Bladder microvascular endothelial cell (primary cell): ENCODE measurements at places on chromosomes 7 and 10. TPM values are rescaled to one million over a fixed set of nuclear protein-coding genes. Genes with fewer than 3 reads are reported as not detected.

The AQP1 gene
- 2.1 and 12.5 TPM in 2 replicates for total RNA-seq

The SPACDR gene
- total RNA-seq = 0.32 and 0.38 TPM in 2 replicates

The VIPR2 gene
- not detected in 2 replicates for total RNA-seq

The GPER1 gene
- total RNA-seq = 0.32 and 1.1 TPM in 2 replicates

The HOXA5 gene
- 7.4 and 8.3 TPM in 2 replicates for total RNA-seq

The GIMAP7 gene
- total RNA-seq = 41.2 and 88.9 TPM in 2 replicates

The MYOZ1 gene
- not detected in 2 replicates for total RNA-seq

The SORBS1 gene
- 0.44 and 0.97 TPM in 2 replicates for total RNA-seq

The STK31 gene
- total RNA-seq = 0.13 TPM in 1 of 2 replicates, not detected in the other

The PSTK gene
- 1.5 and 2.0 TPM in 2 replicates for total RNA-seq

The SCD gene
- 29.6 and 64.3 TPM in 2 replicates for total RNA-seq

The GLI3 gene
- total RNA-seq = 1.9 and 2.6 TPM in 2 replicates

The CDNF gene
- 0.81 TPM in 1 of 2 replicates, not detected in the other for total RNA-seq

The RELN gene
- total RNA-seq = 8.1 and 899 TPM in 2 replicates

The PIP gene
- not detected in 2 replicates for total RNA-seq

The SLC39A12 gene
- not detected in 2 replicates for total RNA-seq

The VWDE gene
- total RNA-seq = under 0.01 and 0.13 TPM in 2 replicates

The MARVELD1 gene
- 6.6 and 16.4 TPM in 2 replicates for total RNA-seq

The UMAD1 gene
- total RNA-seq = 4.7 and 6.2 TPM in 2 replicates

The AZGP1 gene
- not detected in 2 replicates for total RNA-seq
